ENCODE measurements at places on chromosomes 7 and 10. TPM values are rescaled to one million over a fixed set of nuclear protein-coding genes. Genes with fewer than 3 reads are reported as not detected.

DNA sequence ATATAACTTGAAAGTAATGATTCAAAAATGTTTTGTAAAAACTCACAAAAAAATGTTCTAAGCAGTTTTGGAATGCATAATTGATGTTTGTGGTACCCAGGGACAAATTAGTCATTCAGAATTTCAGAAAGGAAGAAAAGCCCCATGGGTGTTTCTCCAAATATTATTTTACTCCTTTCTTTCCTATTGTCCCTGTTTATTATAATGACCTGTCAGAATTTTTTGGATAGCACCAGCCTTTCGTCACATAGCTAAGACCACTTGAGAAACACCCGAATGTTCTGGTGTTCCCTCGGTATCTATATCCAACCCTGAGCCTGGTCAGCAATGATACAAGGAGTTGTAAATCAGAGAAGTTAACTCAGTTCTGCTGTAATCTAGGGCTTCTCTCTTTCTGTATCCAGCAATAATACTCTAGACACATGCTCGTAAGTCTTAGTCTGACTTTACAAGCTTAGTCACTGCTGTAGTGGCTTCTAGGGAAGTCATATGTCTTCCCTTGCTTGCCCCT, 64.8 kb upstream of the MEOX2 start:
- H3K4me3 ChIP-seq: no peak overlapping the region
- peak overlapping the region; percentile 83 for H3K27ac ChIP-seq
- H3K36me3 ChIP-seq: no peaks in the 10 kb centered on the region
- H3K4me1 ChIP-seq: no peaks in the 10 kb centered on the region
- peak; percentile 95 for DNase-seq
- H3K27me3 ChIP-seq: no peaks in the 10 kb centered on the region

GRCh38 chr7:97167176-97167575, 49.7 kb downstream of the SDHAF3 start:
- H3K27ac ChIP-seq: no peak overlapping the region
- no peak for DNase-seq
- no peaks in the 10 kb centered on the region for H3K4me1 ChIP-seq

- no peak overlapping the region for H3K4me3 ChIP-seq
- no peaks in the 10 kb centered on the region for H3K36me3 ChIP-seq
- peak; percentile 64 for DNase-seq
- H3K4me1 ChIP-seq: peaks cover 26% of the 10 kb centered on the region
- H3K27ac ChIP-seq: no peak overlapping the region
Measured at GRCh38 chr7:73976761-73977618, 51.0 kb upstream of the ELN start.

- DNase-seq: no peak
- no peak overlapping the region for H3K27ac ChIP-seq
- H3K36me3 ChIP-seq: no peaks in the 10 kb centered on the region
- peaks cover 2% of the 10 kb centered on the region for H3K27me3 ChIP-seq
- peaks cover 9% of the 10 kb centered on the region for H3K4me1 ChIP-seq
- no peak overlapping the region for H3K4me3 ChIP-seq
Measured at GRCh38 chr10:71083716-71083975, 128.7 kb upstream of the UNC5B start.

GRCh38 chr7:110938165-110938564, 152.8 kb upstream of the LRRN3 start:
- H3K4me1 ChIP-seq: peaks cover 3% of the 10 kb centered on the region
- no peak overlapping the region for H3K4me3 ChIP-seq
- H3K36me3 ChIP-seq: no peaks in the 10 kb centered on the region
- peak; percentile 67 for DNase-seq

- no peak for DNase-seq
- no peak overlapping the region for H3K4me3 ChIP-seq
- H3K4me1 ChIP-seq: peaks cover 15% of the 10 kb centered on the region
- H3K27ac ChIP-seq: no peak overlapping the region
Measured at GRCh38 chr10:44339218-44339617, 45.7 kb downstream of the CXCL12 start.

DNA sequence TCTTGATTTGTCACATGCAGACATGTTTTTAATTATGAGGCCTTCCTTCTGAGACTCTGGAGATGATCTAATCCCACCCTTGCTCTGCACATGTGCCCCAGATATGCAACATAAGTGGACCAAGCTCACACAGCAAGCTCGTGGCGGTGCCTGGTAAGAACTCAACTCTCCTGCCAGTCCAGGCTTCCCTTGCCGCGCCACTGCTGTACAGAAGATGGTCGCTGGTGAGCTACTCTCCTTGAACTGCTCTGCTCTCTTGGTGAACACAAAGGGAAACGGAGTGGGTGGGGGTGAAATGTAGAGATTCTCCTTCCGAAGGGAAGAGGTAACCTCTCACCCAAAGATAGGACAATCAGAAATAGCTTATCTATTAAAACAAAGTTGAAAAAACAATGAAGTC, 25.7 kb downstream of the MYOF start:
- no peaks in the 10 kb centered on the region for H3K27me3 ChIP-seq
- no peak overlapping the region for H3K4me3 ChIP-seq
- H3K4me1 ChIP-seq: peaks cover 26% of the 10 kb centered on the region
- no peak for DNase-seq
- H3K36me3 ChIP-seq: peaks cover 22% of the 10 kb centered on the region

GRCh38 chr7:107233981-107234380, 65.2 kb downstream of the HBP1 start:
- no peaks in the 10 kb centered on the region for H3K4me1 ChIP-seq
- H3K36me3 ChIP-seq: no peaks in the 10 kb centered on the region
- DNase-seq: no peak
- H3K27me3 ChIP-seq: no peaks in the 10 kb centered on the region
- H3K4me3 ChIP-seq: no peak overlapping the region

- H3K27me3 ChIP-seq: no peaks in the 10 kb centered on the region
- peaks cover 18% of the 10 kb centered on the region for H3K4me1 ChIP-seq
- peak; percentile 99 for DNase-seq
- H3K4me3 ChIP-seq: no peak overlapping the region
- peak overlapping the region; percentile 95 for H3K27ac ChIP-seq
Measured at GRCh38 chr10:80104066-80104926, 25.8 kb downstream of the TMEM254 start.

GRCh38 chr7:128236924-128237586, 4.0 kb upstream of the LEP start:
- H3K27ac ChIP-seq: no peak overlapping the region
- peak; percentile 21 for DNase-seq
- H3K27me3 ChIP-seq: peaks cover 31% of the 10 kb centered on the region
- no peak overlapping the region for H3K4me3 ChIP-seq

DNA sequence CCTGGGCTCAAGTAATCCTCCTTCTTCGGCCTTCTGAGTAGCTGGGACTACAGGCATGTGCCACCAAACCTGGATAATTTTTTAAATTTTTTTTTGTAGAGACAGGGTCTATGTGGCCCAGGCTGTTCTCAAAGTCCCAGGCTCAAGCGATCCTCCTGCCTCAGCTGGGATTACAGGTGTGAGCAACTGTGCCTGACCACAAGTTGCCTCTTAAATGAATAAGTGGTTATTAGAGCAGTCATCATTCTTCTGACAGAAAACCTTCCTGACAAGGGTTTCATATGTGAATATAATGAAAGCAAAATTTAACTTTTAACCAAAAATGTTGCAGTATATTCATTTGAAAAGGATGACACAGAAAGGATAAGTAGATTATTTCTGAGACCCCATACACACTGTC, 532.5 kb downstream of the GRM8 start:
- H3K36me3 ChIP-seq: no peaks in the 10 kb centered on the region
- DNase-seq: no peak
- H3K4me1 ChIP-seq: no peaks in the 10 kb centered on the region
- no peak overlapping the region for H3K4me3 ChIP-seq

GRCh38 chr10:76640806-76641205, 996.8 kb downstream of the KCNMA1 start:
- H3K36me3 ChIP-seq: no peaks in the 10 kb centered on the region
- peak; percentile 40 for DNase-seq
- no peak overlapping the region for H3K27ac ChIP-seq
- no peak overlapping the region for H3K4me3 ChIP-seq

GRCh38 chr10:21519941-21520436, 5.5 kb downstream of the SKIDA1 start:
- H3K4me3 ChIP-seq: peak overlapping the region; percentile 53
- H3K27me3 ChIP-seq: no peaks in the 10 kb centered on the region
- peak; percentile 87 for DNase-seq
- no peaks in the 10 kb centered on the region for H3K36me3 ChIP-seq
- H3K27ac ChIP-seq: peak overlapping the region; percentile 88

DNA sequence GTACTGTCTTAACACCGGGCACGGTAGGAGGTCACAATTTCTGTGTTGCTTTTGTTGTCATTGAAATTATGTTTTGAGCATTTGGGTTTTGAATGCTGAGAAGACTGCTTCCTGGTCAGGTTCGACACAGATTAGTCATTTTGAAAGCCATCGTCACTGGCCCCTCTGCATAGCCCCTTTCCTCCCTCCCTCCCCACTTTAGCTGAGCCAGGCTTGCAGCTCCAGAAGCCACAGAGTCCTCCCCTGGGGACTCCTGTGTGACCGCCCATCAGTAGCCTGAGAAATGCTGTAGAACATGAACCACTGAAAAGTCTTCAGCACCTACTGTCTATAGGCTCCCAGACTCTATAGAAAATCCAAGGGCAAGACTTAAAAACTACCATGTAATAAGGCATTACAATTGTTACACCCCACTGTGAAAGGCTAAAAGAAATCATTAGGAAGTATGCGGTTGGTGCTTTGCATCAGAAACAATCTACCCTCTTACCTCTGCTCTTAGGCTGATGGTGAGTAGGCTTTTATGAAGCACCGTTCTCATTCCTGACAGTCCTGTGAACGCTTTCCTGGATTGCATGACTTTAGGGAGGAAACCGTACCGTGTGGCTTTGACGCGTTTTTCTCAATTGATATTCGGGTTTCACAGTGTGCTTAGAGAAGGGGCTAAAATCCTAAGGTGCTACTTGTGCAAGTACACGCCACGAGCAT, 24.8 kb downstream of the JCAD start:
- peaks cover 2% of the 10 kb centered on the region for H3K36me3 ChIP-seq
- H3K27ac ChIP-seq: no peak overlapping the region
- H3K27me3 ChIP-seq: peaks cover 5% of the 10 kb centered on the region
- DNase-seq: no peak
- peaks cover 15% of the 10 kb centered on the region for H3K4me1 ChIP-seq

TRIL gene
- total RNA-seq: 16.9 TPM

AFAP1L2 gene
- total RNA-seq: 20.7 TPM

AGAP4 gene
- 11.0 TPM for total RNA-seq

THSD7A gene
- 3.8 TPM for total RNA-seq

AKR1C4 gene
- total RNA-seq: not detected

PIP gene
- total RNA-seq: not detected

SPDYE1 gene
- total RNA-seq: not detected

Data from muscle of leg (tissue), 16 donors.